ENCODE measurements at places on chromosomes 11 and 22. TPM values are rescaled to one million over a fixed set of nuclear protein-coding genes. Genes with fewer than 3 reads are reported as not detected.

- DNase-seq: peak; percentile 88
These were observed 103.8 kb downstream of the FAM168A start for GRCh38 chr11:73493956-73494598.

DNA sequence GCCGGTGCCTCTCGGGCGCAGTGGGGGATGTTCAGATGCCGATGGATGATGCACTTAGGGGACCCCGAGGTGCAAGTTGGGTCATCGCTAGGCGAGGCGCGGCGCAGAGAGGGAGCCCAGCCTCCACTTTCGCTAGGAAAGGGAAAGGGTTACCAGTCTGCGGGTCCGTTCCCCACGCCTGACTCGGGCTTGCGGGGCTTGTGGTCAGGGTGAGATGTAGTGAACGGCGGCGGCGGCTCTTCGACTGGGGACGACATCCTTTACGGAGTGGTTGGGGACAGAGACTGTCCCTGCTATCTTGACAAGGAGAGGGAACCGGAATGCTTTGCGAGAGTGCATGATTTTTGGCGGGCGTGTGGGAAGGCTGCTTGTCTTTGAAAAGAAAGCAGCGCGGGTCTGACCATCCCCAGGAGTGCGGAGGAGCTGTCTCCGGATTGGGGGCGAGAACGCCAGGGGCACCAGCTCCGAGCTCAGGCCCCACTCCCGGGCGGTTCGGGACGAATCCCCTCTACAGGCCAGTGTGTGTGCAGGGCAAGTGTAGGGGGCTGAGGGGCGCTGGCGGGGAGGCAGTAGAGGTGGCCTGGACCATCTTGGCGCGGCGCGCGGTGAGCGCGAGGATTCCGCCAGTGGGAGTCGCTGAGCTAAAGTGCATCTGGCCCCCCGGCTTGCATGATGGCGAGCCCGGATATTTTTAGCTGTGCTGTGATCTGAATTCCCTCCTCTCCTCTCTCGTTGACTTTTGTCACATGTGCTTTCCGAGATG, 1.1 kb downstream of the FAT3 start:
- DNase-seq: no peak

DNA sequence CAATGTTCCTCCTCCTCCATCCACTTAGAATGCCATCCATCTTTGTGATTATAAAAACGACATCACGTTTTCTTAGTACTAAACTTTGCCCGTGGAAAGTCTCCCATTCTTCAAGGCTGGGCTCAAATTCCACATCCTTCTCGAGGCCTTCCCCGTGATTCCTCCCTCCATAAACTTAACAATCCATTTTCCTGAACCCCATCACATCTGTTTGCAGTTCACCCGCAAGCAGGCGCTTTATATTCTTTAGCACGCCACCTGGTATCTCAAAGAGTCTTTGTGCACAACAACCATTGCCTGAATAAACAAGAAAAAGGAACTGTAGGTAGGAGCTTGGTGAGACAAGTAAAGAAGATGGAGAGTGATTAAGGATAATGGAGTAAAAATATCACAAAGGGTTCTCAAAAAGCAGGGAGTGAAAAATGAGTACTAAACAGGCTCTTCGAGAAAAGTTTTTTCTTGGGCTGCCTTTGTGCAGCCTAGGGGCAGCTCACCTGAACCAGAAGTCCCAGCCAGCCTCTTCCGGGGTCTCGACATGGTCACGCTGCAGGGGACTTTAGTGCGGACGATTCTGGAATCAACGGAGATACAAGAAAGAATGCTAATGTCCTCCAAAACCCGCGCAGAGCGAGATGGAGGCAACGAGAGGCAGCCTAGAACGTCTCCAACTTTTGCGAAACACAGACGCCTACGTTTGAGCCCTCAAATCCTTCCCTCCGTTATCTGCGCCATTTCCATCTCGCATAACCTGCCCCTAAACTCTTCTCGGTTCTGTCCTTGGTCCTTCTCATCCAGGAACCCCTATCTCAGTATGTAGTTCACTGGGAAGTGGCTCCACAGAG, 585 bp downstream of the THYN1 start:
- DNase-seq: no peak

DNA sequence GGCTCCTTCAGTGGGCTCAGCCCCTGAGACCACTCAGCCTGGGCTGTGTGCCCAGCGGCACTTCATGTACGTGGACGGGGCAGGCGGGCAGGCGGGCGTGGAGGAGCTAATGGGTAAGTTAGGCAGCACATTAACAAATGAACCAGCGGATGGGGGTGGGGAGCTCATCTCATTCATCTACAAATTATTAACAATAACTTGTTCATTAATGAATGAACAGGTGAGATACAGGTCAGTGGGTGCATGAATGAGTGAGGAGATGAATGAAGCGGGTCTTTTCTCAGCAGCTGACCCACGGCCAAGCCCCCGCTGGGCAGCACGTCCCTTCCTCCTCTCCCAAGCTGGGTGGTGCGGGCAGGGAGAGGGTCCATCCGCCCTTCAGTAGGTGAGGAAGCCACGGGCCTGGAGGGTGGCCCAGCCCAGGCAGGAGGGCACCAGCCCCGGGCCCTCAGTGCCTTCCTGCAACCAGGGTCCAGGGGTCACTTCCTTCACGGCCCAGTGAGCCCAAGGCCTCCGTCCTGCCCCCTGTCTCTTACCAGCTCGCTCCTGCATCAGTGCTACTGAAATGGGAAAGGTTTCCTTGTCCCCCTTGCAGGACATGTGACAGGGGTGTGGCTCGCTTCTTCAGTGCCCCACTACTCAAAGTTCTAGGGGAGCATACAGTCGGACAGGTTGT, 60.5 kb upstream of the KCNQ1OT1 start:
- DNase-seq: no peak

The HYLS1 gene
- 15.1 TPM for total RNA-seq

- DNase-seq: no peak
These were observed 1.5 kb downstream of the OR5A1 start for GRCh38 chr11:59437770-59438169.

The FBXO7 gene
- total RNA-seq: 66.8 TPM

GRCh38 chr11:35491231-35491871, 34.1 kb downstream of the PAMR1 start:
- DNase-seq: peak; percentile 7

DNA sequence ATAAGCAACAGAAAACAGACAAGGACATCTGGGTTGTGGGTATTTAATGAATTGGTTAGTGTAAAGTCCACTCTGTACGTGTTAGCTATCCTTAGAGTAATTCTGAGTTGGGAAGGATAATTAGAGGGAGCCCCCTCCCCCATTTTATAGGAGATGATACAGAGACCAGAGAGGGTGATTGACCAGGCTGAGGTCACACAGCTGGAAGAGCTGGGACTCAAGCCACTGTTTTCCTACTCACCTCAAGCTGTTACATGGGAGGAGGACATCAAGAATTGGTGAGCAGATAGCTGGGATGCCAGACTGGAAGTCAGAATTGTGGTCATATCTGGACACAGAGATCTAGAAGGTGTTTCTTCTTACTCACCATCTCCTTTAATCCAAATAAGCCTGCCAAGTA, 8.7 kb upstream of the NPTXR start:
- DNase-seq: no peak

DNA sequence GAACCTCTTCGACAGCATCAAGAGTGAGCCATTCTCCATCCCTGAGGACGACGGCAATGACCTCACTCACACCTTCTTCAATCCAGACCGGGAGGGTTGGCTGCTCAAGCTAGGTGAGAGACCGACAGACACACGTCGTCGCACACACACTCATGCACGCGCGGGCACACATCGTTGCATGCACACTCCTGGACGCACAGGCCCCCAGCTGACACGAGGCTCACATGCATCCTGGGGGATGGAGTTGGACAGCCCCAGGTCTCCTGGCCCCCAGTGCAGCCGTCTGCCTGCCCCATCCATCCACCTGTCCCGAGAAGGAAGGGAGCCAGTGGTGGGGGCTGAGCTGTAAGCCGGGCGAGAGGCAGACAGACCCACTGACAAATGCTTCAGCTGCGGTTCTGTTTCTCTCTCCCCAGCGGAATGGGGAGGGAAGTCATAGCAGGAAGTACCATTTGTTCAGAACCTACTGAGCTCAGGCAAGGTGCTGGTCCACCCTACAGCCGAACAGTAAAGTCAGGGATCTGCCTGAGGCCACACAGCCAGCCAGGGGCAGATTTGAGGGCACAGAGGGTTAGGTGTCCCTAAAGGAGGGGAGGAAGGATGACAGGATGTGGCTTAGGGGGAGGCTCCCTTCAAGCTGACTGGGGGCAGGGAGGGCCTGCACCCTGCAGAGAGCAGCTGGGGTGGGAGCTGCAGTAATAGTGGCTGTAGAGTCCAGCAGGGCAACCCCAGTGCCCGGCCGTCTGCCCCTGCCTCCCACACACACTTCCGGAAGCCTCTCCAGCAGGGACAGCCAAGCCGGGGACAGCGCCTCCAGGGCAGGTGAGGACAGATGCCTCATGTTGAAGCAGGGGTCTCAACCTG, 27.1 kb downstream of the CYTH4 start:
- DNase-seq: no peak

The DENND6B gene
- 0.15 TPM for total RNA-seq

- DNase-seq: no peak
These were observed 141.8 kb downstream of the MPPED1 start for GRCh38 chr22:43553451-43554258.

DNA sequence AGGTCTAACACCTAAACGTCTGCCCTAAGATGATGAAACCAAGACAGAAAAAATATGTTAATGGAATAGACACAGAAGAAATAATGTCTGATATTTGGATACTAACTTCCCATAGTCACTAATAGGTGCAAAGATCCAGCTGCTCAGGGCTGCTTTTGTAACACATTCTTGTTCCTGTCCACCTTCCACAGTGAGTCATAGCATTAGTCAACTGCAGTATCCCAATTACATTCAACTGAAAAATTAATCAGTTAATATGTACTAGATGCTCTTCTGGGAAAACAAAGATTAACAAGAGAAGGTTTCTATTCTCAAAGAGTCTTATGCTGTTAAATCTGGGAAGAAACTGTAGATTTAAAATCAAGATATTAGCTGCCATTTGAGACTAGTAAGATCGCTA, 47.6 kb downstream of the HEPHL1 start:
- DNase-seq: no peak

DNA sequence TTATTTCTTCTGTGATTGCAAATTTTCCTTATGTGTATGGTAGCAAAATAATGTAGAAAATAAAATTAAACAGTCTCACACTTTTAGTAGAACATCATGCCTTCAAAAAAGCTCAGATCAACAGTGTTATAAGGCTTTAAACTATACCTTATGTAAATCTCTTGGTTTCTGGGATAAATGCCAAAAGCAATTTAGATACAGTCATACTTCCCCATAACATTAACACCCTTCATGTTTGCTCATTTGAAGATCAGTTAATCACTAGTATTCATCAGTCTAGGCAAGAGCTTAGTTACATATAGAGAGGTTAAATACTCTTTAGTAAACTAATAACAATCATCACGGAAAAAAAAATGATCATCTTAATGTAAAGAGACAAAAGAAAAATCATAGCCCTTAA, 421.8 kb upstream of the ANO3 start:
- DNase-seq: no peak

GRCh38 chr11:85257837-85258236, 369.3 kb downstream of the DLG2 start:
- no peak for DNase-seq

The CCDC89 gene
- total RNA-seq: not detected

- peak; percentile 58 for DNase-seq
These were observed 2.7 kb upstream of the PDE2A start for GRCh38 chr11:72676861-72677341.

The NLRP6 gene
- total RNA-seq: not detected

The MS4A15 gene
- not detected for total RNA-seq

DNA sequence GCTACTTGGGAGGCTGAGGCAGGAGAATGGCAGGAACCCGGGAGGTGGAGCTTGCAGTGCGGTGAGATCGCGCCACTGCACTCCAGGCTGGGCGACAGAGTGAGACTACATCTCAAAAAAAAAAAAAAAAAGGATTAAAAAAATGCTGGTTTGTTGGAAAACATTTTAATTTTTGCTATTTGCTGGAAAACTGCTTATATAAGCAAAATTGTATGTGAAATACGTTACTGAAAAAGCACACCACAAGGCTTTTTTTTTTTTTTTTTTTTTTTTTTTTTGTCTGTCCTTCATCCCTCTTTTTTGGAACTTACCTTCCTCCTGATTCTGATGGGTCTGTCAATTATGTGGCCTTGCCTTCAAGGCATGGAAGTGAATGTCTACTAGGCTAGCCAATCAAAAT, 40.8 kb downstream of the DCDC1 start:
- DNase-seq: no peak

DNA sequence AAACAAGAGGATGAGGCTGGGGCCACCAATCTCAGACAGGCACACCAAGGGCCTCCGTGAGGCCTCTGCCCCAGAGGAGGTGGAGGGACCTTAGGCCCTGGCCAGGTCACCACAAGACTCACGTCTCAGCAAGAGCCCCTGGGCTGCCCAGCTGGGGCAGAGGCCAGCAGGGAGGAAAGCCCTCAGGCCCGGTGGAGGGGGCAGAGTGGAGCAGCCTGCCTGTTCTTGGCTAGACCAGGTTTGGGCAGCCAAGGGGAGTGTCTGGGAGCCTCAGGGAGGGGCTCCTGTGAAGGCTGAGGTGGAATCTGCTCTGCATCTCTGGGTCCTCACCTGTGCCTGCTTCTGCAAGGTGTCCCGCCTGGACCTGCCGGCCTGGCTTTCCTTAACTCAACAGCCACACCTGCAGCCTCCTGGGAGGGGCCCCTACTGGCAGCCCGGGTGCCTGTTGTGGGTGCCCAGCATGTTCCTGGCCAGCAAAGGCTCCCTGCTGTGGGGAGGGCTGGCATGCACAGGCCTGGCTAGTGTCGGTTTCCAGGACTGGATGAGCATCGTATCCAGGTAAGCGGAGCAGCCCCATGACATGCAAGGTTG, 11.9 kb downstream of the TTLL12 start:
- no peak for DNase-seq

- DNase-seq: no peak
These were observed 30.6 kb upstream of the DRD2 start for GRCh38 chr11:113505541-113506375.
